ENCODE measurements at places on chromosomes 5 and 9.
A peak's percentile ranks its signal among the peaks of the same experiment; 100 is the strongest.

DNA sequence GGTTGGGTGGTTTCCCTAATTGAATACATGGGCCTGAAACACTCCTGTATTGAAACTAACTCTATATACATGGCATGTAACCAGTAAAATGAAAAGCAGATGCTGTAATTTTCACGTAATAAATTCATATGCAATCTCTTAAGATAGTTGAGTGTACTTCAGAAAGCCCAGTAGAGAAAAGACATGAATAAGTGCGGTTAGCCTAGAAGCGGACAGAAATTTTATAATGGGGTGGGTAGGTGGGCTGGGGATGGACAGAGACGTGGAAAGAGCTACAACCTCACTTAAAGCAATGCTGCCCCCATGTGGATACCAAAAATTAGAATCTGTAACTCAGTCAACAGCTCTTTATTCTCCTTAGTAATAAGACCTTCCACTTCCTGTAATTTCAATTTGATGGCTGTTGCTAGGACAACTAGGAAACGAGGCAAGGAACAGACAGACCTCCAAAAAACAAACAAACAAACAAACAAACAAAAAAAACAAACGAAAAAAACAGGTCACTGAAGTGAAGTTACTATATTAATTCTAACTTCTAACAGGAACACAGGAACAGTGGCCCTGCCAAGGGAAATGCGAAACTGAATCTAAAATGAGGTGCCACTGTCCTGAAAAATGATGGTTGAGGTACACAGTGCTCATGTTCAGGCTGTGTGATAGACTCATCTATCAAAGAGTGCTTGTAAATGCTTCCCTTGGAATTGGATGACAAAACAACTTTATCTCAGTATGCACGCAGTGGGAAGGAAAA lies 103.4 kb upstream of the GNA14 start:
- peak; percentile 12 for DNase-seq

GRCh38 chr9:113573046-113573958 lies 109.8 kb downstream of the RGS3 start:
- no peak for DNase-seq

DNA sequence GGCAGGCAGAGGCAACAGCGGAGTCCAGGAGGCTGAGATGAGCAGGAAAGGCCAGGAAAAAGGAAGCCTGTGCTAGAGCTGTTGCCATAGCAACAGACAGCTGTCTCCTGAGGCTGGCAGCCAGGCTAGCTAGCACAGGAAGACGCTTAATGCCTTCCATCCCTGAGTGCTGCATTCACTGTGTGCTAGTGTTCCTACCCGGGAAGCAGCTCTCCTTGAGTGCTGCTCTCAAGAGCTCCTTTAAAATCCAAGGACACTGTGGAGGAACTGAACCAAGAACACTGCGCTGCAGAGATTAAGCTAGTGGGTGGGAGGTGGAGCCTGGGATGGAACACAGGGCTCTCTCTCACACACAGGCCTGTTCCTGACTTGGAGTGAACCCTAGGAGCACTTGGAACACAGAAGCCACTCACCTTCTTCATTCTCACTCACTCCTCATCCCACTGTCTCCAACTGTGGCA lies 53.5 kb upstream of the IL7R start:
- no peak for DNase-seq

GRCh38 chr9:106621313-106622163 lies 241.4 kb upstream of the ZNF462 start:
- DNase-seq = no peak

DNA sequence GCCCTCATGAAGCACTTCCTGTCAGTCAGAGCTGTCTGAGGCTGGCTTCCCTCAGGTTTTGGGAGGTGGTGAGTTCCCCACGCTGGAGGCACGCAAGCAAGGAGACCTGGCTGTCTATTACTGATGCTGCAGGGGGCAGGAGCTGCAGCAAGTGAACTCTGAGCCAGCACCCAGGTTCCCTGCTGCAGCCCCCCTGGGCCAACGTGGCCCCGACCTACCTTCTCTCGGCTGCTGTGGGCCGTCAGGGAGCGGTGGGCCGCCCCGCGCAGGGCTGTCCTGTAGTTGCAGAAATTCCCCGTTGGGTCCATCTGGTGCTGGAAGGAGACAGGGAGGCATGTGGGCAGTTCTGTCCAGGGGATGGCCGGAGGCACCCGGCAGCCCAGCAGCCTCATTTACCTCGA lies 46.8 kb upstream of the RNF130 start:
- DNase-seq = no peak

- no peak for DNase-seq
These were observed 6.1 kb downstream of the SLCO4C1 start for GRCh38 chr5:102290004-102290403.

- no peak for DNase-seq
These were observed 43.7 kb downstream of the RASGRF2 start for GRCh38 chr5:81003811-81004386.

DNA sequence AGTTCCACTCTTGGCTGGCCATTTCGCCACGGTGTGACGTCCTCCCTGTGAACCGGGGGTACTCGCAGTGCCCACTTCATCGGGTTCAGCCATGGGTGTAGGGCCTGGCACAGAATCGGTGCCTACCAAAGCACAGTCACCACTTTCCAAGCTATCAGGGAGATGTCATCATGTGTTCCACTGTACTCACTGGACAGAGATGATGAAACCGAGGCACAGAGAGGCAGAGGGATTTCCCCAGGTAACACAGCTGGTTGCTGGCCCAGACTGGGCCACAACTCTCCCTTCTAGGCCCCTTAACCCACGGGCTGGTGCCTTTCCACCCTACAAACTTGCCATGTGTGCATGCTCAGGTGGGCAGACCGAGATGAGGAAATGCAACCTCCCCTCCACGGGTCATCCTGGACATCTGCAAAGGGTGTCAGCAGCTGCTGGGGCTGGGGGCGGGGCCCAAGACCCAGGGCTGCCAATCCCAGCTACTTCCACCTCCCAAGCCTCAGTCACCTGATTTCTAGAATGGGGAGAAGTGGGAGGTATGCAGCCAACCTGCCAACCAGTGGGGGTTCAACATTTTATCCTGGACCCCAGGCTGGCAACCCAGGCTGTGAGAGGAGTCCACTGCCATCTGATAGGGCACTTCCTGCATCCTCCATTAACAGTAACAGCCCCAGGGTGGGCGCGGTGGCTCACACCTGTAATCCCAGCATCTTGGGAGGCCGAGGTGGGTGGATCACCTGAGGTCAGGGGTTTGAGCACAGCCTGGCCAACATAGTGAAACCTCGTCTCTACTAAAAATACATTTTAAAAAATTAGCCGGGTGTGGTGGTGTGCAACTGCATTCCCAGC lies 893 bp upstream of the SH2D3C start:
- peak; percentile 69 for DNase-seq

DNA sequence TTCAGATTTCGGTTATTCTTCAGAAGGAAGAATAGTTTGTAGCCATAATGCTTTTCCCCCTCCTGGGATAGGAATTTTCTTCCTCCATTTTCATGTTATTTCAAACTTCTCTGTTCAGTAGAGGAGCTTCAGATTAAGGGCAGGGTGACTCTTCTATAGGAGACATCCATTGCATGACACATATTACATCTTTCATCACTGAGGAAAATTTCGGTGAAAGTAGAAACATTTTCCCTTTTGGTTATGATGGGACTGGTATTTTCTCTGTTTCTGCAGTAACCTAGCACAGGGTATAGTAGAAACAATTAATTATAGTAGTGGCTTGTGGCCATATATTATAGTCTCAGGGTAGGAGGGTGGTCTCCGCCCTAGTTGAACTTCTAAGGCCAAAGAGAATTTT lies 1.1 kb downstream of the IPO11 start:
- DNase-seq = no peak

GRCh38 chr5:179385914-179386313 lies 40.7 kb upstream of the ADAMTS2 start:
- no peak for DNase-seq

- DNase-seq = no peak
These were observed 119.2 kb upstream of the SV2C start for GRCh38 chr5:75964008-75964407.

GRCh38 chr9:122463828-122464632 lies 13.7 kb downstream of the OR1J1 start:
- DNase-seq = peak; percentile 43

GRCh38 chr5:170363671-170364070 lies 25.5 kb downstream of the KCNMB1 start:
- peak; percentile 34 for DNase-seq

DNA sequence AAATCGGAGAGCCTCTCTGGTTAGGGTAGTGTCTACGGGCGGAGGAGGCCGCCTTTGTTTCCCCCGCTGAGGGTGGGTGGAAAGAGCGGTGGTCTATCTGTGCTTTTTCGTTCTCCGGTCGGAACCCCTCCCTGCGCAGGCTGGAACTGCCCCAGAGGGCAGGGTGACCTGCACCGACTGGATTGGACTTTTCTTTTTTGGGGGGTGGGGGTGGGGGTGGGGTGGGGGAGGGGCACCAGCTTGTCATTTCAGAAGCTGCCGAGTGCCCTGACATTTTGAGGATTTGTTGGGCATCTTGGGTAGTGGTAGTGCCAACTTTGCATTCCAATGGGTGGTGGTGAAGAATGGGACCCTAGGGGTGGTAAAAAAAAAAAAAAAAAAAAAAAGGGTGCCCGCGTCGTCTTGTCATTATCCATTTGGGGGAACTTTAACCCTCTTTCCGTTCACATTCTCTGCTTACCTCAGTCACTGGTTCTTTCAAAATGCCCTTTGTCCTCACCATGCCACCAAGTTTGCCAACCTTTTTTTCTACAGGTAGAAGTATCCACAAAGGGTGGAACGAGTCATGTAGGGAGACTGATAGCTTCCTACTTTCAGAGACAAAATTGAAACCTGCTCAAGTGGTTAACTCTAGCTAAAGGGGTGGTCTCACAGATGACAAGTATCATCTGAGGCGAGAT lies 1.3 kb downstream of the UBE2R2 start:
- no peak for DNase-seq

- DNase-seq = no peak
These were observed 8.0 kb downstream of the UCK1 start for GRCh38 chr9:131523086-131523388.

DNA sequence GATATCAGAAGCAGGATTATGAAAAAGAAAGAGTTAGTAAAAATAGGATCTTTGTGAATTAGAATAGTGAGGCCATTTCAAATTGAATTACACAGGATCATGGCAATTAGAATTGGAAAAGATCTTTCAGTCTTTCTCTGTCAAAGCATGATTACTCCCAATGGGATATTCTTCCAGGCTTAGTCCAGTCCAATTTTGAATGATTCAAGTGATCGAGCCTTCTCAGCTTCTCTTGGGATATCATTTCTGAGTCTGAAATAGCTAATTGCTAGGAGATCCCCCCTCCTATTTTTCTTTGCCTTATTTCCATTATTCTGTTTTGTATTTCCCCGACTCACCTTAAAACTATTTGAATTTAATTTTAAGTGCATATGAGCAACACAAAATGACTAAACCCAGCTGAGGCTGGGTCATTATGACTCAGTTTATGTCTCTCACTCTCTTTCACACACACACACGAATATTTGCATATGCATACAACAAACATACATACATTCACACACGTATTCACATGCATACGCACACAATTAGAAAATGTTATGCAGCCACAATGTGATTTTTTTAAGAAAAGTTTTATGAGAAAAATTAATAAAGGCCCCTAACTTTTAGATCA lies 34.8 kb upstream of the EFNA5 start:
- no peak for DNase-seq

GRCh38 chr5:157554179-157555036 lies 21.2 kb downstream of the ADAM19 start:
- no peak for DNase-seq

DNA sequence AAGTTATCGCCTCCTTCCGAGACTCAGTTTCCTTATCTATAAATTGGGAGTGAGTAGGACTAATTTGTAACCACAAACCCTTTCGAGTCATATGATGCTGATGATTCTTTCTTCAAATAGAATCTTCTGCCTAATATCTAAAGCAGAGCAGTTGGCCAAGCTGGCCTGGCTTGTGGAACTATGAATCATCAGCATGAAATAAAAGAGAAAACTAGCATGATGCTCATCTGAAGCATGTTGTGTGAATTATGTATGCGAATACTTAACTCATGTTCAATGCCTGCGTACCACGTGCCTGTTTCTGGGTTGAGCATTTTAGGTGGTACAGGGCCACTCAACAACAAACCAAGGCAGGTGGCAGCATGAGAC lies 15.0 kb upstream of the ORM1 start:
- DNase-seq = no peak

DNA sequence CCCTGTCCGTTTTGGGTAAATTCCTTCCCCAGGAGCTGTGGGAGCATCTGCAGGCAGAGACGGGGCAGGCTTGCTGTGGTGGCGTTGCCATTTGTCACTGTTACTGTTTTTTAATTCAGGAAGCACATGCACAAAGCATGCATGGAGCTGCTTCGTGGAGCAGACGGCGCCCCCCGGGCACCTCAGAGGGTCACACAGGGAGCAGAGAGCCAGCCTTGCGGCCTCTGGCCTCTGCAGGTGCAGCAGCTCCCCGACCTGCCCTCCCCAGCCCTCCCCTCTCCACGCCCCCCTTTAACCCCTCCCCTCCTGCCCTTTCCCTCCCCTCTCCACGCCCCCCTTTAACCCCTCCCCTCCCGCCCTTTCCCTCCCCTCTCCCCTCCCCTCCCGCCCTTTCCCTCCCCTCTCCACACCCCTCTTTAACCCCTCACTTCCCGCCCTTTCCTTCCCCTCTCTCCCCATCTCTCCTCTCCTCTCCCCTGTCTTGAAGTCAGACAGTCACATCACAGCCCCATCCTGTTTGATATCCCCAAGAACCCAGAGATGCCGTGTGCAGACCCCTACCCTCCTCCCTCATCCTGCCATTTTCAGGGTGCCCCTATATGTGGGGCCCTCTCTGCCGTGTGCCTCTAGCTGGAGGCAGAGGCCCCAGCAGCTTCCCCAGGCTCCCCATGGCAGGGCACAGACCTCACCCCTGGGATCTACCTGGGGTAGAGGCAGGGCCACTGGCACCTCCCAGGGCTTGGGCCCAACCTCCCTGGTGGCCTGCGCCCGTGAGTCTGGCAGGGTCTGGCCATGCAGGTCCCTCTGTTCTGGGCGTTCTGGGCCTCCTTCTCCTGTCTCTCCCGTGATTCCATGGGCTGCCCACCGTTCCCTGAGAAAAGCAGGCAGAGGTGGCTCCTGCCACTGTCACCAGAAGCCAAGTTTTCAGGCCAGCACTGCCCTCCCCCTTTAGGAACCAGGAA lies 29.6 kb upstream of the UBAC1 start:
- no peak for DNase-seq

DNA sequence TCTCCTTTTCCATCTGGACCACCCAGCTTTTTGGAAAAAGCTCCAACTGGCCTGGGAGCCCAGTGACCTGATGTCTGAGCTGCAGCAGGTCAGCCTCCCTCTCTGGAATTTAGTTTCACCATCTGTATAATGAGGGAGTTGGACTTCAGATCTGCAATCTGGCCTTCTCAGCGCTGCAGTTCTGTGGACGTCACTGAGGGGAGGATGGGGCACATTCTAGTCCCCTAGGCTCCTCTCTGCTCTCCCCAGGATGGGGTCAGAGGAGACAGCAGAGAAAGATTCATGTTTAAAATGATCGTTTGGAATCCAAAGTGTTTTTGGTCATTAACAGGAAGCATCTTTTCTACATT lies 10.2 kb downstream of the OR13J1 start:
- no peak for DNase-seq

DNA sequence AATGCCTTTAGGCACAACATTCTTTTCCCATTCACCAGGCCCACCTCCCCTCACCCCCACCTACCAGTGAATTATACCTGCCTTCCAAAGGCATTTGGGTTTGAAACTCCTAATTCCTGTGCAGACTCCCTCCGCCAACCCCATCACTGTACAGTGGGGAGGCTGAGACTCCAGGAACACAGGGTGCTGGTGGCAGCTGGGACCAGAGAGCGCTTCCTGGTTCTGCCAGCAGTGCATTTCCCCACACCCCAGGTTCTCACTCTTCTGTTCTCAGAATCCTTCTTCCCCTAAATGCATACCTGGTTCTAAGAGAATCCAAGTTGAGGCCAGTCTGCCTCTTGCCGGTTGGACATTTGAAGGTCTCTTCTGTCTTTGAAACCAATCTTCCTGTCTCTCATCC lies 21.1 kb downstream of the SLC36A2 start:
- DNase-seq = no peak
